CD4-positive, alpha-beta T cell treated with Interleukin-15 for 4 hours (primary cell): ENCODE measurements at places on chromosomes 2 and 18.

DNA sequence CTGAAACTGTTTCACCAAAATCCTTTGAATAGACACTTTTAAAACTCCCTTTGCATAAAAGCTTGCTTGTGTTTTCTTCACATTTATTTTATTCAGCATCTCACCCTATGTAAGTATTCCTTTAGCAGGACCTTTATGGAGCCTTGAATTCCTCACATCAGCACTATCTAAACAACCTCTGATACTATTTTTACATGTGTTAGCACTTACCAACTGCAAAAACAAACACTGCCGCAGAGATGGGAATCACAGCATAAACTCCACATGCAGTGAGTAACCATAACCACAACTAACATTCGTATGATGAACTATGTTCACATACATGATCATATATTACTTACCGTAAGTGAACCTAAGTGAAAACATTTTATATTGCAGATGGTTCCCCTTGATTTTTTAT is 15.4 kb downstream of the FBXO15 start:
- no peak for DNase-seq

DNA sequence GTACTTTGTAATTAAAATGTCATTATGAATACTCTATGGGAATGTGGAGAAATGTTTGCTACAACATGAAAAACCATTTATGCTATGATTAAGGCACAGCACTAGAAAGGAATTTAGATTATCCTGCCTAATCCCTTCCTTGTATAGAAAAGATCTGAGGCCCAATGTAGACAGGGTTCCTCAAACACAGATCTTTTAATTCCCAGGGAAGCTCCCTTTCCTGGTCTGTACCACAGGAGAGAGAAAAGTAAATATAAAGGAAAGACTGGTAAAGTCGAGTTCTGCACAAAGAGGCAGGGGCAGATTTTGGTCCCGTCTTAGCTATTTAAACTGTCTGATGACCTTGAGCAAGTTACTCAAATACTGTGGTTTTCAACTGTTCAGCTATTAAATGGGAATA is 84.7 kb downstream of the ICA1L start:
- no peak for DNase-seq

GRCh38 chr2:120769076-120769786 is 33.6 kb downstream of the GLI2 start:
- no peak for DNase-seq

- no peak for DNase-seq
These were observed 51.0 kb downstream of the LDLRAD4 start for GRCh38 chr18:13269521-13270011.

GRCh38 chr2:241126201-241126611 is 23.1 kb downstream of the PASK start:
- no peak for DNase-seq

DNA sequence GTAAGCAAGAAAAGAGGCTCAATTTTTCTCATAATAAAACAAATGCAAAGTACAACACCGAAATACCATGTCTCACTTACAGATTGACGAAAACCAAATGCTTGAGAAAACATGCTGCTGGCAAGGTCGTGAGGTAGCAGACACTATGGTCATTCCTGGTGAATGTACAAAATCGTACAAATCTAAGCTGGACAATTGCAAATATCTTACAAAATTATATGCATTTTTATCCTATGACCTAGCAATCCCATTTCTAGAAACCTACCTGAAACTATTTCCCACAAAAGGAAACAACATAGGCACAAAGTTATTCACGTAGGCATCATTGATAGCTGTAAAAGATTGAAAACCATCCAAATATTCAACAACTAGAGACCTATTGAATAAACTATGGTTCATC is 54.0 kb downstream of the SCG2 start:
- no peak for DNase-seq

- no peak for DNase-seq
These were observed 53.9 kb downstream of the RTTN start for GRCh38 chr18:70151614-70152013.

- no peak for DNase-seq
These were observed 46.8 kb upstream of the WIPF1 start for GRCh38 chr2:174644406-174644805.

GRCh38 chr2:196480653-196481323 is 158.7 kb upstream of the CCDC150 start:
- no peak for DNase-seq

DNA sequence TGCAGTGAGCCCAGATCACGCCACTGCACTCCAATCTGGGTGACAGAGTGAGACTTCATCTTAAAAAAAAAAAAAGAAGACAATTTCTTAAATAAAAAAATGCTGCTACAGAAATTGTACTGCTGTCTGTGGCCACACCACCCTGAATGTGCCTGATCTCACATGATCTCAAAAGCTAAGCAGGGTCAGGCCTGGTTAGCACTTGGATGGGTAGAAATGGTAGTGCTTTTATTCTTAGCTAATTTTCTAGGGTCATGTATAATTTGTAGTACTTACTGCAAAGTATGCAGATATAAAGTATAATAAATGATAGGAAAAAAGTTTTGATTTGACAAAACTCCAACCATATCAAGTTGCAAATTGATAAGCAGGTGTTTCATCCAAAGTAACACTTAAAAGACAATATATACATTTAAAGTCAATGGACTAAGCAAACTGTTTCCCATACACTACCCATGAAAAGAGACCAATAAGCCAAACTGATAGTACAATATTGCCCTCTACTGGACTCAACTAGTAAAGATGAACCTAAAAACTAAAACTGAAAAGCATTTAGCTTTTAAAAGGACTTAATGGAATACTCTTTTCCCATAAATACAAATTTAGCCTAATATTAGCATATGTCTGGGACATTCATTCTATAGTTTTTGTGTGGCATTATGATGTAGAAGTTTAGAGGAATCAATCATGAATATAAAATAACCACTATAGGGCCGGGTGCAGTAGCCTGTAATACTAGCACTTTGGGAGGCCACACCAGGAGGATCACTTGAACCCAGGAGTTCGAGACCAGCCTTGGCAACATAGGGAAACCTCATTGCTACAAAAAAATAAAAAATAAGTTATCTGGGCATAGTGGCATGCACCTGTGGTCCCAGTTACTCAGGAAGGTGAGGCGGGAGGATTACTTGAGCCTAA is 18.6 kb upstream of the PEX13 start:
- DNase-seq, result peak; percentile 67

DNA sequence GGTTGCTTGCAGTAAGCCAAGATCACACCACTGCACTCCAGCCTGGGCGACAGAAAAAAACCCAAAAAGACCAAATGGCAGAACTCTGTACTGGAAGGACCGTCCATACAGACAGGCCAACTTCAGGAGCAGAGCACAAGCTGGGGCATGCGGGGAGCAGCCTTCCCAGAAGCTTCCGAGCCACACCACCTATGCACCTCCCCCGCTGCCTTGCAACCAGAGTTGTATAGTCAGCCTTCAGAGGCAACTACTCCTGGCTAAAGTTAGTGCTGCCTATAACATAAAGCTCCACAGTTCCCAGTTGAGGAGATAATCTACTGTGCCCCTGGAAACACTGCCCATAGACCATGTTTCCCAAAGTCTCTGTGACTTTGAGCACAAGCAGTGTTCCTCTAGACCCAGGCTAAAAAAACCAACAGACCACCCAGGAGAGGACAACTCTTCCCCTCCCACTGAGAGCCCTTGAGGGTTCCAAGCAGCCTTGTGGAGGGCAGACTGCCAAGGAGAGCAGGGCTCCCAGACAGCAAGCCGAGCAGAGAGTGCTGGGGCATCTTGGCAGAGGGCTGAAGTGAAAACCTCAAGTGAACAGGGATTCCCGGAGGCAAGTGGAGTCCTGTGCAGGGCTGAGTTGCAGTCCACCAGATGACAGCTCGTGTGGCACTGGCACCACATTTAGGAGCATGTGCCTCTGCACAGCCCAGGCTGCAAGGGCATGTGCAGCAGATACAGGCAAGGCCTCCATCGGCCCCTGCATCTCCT is 6.8 kb downstream of the SFT2D3 start:
- DNase-seq, result no peak

DNA sequence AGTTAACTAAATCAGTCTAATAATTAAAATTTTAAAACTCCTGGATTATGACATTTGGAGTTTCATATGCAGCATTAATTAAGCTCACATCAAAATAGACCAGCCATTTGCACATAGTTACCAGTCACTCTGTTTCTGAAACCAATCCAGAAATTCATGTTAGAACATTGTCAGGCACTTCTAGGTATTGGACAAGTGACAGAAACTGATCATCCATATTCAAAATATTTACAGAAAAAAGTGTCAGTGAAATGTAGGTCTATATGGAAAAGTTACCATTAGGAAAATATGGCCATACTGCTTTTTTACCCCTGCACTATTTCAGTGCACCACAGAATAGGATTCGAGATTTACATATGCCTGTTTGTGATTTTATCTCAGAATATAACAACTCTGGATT is 33.4 kb downstream of the UPP2 start:
- no peak for DNase-seq

- DNase-seq, result no peak
These were observed 310.9 kb upstream of the COL3A1 start for GRCh38 chr2:188663301-188663700.

DNA sequence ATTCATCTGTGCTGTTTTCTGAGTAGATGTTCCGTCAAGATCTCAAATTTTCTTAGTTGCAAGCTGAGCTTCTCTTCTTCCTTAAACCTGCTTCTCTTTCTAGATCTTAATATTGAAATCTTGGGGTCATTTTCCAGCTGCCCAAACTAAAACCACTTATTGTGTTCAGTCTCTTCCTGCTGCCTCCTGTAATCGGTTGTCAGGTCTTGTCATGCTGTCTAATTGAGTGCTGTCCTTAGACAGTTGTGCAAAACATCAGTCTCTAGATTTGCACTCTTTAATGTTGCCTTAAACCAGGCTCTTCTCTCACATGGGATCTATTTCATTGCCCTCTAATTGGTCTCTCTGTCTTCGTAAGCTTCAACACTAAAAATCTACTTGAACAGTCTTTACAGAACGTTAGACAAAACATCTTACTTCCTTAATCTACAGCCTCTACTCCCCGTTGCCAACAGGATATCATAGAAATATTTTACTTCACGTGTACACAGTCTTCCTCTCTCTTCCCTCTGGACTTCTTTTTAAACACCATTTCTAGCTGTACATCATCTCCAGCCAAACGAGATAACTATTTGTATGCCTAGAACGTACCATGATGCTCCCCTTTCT is 34.9 kb downstream of the GPD2 start:
- DNase-seq, result no peak

GRCh38 chr2:240335061-240335460 is 100.4 kb upstream of the GPC1 start:
- no peak for DNase-seq

GRCh38 chr2:57516698-57517340 is 529.8 kb upstream of the VRK2 start:
- no peak for DNase-seq

GRCh38 chr18:22822024-22822423 is 111.1 kb upstream of the RBBP8 start:
- no peak for DNase-seq

- DNase-seq, result no peak
These were observed 2.9 kb downstream of the ARPC2 start for GRCh38 chr2:218219934-218220333.

- DNase-seq, result no peak
These were observed 59.8 kb downstream of the HDLBP start for GRCh38 chr2:241255542-241256167.

GRCh38 chr2:205337274-205337673 is 345.0 kb upstream of the NRP2 start:
- no peak for DNase-seq

DNA sequence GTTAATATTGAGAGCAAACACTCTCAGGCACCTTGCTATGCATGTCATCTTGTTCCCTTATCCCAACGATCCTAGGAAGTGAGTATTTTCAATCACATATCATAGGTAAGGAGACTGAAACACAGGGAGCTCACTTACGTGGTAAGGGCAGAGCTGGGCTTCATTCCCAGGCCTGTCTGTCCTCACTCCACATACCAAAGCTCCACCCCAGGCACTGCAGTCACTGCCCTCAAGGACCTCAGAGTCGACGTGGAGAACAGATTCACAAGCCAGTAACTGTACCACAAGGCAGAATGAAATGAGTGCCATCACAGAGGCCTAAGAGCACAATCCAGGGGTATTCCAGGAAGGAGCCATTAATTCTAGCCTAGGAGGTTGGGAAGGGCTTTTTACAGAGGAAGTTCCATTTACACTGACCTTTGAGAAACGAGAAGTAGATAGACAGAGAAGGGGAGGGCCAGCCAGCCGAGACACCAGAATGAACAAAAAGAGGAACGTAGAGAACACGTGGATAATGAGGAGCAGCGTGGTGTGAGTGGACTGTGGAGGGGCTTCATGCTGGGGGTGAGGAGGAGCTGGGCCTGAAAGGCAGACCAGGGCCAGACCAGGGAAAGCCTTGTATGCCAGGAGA is 48.6 kb downstream of the KIAA2012 start:
- DNase-seq, result no peak

- DNase-seq, result no peak
These were observed 55.6 kb upstream of the DLGAP1 start for GRCh38 chr18:4510711-4511110.

- no peak for DNase-seq
These were observed 18.2 kb downstream of the RBM43 start for GRCh38 chr2:151243468-151243867.

GRCh38 chr18:3120356-3120755 is 99.4 kb downstream of the MYOM1 start:
- no peak for DNase-seq

DNA sequence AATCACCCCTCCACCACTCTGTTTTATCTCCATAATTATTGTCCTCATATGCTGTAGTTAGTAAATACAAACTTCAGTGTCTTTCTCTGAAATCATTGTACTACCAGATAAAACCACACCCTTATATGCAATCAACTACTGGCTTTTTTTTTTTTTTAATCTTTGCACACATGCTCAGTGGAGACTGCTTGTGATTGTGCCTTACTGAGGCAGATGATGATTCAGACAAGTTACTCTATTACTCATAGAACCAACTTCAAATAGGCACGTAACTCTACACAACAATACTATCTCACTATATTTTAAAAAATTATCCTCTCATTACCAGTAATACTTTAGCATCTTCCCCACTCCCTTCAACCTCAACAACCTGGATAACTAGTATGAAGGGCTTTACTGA is 1278.4 kb upstream of the PIK3C3 start:
- no peak for DNase-seq

GRCh38 chr18:24762511-24762910 is 302.1 kb downstream of the HRH4 start:
- no peak for DNase-seq

GRCh38 chr2:1867141-1867540 is 122.8 kb upstream of the PXDN start:
- no peak for DNase-seq
